T follicular helper cell (primary cell): ENCODE measurements at places on chromosomes 1 and 21.
A peak's percentile ranks its signal among the peaks of the same experiment; 100 is the strongest.

- DNase-seq = no peak
Observed at GRCh38 chr1:4668743-4669700, 14.6 kb downstream of the AJAP1 start.

GRCh38 chr1:43446881-43447835 lies 6.6 kb downstream of the HYI start:
- DNase-seq = no peak

DNA sequence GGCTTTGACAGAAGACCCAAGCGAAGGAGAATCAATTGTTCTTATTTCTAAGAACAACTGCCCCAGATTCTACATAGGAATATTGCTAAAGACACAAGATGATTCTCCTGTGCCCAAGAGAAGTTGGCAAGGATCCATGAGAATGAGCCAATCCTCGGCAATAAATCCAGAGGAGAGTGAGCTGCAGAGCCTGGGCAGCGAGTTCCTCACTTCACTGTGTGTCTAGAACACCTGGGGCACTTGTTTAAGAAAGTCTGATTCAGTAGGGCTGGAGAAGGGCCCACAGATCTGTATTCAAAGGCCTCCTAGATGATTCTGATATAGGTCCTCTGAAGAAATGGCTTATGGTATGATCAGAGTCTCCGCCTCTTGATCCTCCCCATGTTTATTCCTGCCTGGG lies 31.8 kb downstream of the GADD45A start:
- DNase-seq = no peak

DNA sequence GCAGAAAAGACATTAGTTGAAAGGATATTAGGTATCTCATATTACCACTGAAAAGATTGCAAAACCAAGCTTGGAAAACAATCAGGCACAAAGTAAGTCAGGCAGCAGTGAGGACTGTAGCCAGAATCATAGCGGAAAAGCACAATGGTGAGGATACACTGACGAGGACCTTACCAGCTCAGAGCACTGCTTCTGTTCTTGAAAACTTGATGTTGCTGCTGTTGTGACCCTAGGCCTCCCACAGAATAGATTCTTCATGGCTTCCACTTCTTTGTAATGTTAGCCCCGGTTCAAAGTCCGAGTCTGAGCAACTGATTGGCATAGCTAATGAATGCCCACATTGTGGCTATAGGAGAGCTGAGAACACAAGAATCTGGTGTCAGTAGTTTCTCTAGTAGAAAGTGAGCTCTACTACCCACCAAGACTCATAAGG lies 45.2 kb upstream of the LRRC8C start:
- no peak for DNase-seq

GRCh38 chr1:169110236-169110635 lies 3.7 kb downstream of the ATP1B1 start:
- no peak for DNase-seq

- DNase-seq = no peak
Observed at GRCh38 chr1:180151508-180151907, 3.2 kb upstream of the QSOX1 start.

DNA sequence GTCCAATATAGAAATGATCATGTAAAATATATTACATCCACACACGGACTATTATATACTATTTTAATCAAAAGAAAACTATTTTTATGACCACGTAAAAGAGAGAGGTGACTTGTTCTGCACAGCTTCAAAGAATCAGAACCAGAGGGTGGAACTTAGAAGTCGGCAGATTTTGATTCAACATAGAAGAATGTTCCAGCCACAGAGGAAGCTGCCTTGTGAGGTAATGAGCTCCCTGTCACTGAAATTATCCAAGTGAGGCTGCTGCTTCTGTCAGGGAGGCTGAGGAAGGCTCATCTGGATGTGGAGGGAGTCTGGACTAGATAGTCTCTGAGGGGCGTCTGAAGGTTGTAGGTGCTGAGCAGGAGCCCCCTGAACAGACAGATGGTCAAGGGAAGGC lies 2.7 kb downstream of the PLEKHA6 start:
- no peak for DNase-seq

- no peak for DNase-seq
Observed at GRCh38 chr1:235079443-235080296, 49.0 kb downstream of the TOMM20 start.

DNA sequence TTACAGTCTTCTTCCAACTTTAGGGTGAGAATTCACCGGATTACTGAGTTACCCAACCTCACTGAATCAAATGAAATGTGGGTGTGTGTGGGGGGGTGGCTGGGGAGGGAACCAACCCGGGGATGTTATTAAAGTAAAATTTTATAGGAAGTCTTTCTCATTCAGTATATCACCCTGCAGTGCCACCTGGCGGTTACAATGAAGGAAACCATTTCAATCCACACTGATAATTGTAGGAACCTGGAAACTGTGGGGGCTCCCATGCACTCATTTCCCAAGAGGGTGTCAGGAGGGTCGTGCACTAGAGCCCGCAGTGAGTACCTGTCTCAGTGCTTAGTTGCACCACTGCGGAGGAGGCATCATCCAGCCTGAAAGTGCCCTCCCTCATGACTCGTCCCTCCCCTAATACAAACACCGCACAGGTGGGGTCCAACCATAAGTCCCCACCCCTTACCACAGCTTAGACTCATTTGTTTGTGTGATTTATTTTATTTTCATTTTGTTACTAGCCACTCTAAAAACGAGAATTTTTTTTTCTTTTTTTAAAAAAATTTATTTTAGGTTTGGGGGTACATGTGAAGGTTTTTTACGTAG lies 29.1 kb upstream of the IGSF5 start:
- peak; percentile 5 for DNase-seq

DNA sequence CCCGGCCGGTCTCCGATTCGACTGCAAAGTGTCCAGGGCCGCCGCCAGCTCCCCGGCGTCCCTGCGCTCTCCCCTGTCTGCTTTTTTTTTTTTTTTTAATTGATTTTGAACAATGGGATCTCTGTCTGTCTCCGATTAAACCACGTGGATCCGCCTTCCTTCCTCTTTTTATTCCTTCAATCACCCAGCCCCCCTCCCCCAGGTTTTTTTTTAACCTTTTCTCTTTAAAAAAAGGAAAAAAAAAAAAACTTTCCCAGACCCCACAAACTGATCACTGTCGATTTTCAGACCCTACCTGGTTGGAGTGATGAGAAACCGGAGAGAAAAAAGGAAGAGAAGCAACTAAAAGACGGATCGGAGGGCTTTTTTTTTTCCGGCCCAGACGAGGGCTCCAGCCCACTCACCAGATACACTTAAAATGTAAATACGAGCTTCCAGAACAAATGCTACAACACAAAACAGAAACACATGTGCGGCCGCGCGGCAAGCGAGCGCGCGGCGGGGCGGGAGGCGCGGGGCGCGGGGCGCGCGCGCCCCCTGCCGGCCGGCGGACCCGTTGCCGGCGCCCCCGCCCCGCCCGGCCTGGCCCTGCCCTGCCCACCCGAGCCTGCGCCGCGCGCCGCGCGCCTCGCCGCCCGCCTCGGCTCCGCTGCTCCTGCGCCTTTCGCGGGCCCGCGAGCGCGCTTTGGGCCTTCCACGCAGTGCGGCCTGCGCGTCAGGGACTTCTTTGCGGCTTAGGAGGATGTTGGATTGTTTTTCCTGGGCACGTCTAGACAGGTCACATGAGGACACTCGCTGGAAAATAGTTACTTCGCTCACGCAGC lies at the start of gene RCC2:
RCC2 (minus strand) TSS at position 428 of the 824 bp plus-strand sequence. CDS start 1,163 bp downstream, outside the sequence.
- DNase-seq = peak; percentile 60

DNA sequence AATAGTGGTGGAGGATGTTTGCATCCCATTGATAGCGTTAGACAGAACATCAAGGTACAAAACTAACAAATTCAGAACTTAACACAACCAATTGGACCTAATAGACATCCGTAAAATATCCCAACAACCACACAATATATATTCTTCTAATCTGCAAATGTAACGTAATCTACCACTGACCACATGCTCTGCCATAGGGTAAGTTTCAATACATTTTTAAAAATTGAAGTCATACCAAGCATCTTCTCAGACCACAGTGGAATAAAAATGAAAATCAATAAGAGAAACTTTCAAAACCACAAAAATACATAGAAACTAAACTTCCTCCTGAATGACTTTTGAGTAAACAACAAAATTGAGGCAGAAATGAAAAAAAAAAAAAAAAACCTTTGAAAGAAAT lies 1087.5 kb downstream of the KCNT2 start:
- no peak for DNase-seq

DNA sequence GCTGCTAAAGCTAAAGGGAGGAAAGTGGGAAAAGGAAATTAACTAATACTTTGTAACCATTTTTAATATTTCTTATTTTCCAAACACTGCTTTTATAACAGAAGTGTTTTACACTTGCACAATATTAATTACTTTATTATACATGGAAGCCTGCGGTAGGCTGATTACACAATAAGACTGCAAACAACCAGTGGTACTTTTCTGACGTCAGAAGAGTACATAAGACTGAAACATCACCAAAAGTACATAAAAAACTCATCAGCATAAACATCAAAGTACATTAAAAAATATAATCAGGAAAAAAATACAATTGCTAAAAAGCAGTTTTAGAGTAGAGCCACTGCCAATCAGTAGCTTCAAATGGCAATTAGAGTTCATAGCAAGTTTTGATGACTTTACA lies 4.6 kb downstream of the ZNF281 start:
- no peak for DNase-seq

DNA sequence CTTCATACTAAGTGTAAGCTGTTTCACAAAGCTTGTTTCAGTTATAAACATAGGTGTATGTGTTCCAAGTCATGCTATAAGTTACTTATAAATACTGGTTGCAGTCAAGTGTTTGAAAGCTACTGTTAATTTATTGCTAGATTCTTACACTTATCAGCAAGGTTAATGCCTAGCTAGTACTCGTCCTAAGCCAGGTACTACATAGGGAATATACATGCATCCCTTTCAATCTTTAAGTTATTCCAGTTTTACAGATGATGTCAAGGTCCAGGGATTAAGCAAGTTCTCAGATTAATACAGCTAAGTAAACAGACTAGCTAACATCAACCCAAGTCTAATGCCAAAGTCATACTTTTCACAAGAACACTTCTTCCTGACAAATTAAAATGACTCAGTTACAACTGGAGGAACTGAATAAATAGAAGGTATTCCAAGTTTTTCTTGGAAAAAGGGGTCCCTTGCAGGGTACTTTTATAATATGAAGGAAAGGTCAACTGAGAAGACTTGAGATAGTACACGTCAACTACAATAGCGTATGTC lies 652.2 kb upstream of the USP24 start:
- DNase-seq = no peak

DNA sequence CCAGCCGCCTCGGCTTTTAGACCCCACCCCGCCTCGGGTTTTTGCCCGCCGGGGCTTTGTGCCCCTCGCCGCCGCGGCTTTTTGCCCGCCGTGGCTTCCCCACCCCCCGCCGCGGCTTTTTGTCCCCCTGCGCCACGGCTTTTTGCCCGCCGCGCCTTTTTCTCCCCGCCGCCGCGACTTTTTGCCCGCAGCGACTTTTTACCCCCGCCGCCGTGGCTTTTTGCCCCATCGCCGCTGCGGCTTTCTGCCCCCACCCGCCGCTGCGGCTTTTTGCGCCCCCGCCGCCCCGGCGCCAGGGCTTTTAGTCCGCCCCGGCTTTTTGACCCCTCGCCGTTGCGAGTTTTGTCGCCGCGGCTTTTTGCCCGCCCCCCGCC lies 474.4 kb downstream of the FAM72C start:
- DNase-seq = no peak

- no peak for DNase-seq
Observed at GRCh38 chr1:240342251-240342625, 250.6 kb downstream of the FMN2 start.

DNA sequence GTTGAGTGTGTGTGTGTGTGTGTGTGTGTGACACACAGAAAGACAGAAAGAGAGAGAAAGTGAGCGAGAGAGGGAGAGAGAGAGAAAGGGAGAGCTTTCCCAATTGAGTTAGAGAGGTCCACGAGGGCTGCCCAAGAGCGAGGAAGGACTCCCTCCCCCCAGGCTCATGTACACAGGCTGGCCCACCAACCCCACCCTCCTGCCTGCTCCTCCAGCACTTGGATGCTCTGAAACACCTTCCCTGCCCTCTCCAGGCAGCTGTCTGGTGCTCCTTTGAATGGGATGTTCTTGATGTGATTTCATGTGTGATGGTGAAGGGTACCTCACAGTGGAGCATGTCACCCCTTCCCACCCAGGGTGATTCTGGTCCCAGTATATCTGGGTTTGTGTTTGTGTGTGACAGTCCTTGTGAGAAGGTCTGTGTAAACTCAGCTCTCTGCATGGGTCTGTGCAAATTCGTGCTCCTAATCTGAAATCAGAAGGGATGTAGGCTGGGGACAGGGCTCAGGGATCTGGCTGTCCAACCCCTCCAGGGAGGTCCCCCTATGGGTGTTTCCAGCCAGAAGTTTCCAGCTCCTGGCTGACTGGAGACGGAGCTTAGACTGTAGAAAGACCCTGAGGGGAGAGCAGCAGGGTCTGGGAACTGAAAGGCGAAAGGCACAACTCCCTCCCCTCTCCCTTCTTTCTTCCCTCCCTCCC lies 6.8 kb upstream of the PEAR1 start:
- DNase-seq = no peak

DNA sequence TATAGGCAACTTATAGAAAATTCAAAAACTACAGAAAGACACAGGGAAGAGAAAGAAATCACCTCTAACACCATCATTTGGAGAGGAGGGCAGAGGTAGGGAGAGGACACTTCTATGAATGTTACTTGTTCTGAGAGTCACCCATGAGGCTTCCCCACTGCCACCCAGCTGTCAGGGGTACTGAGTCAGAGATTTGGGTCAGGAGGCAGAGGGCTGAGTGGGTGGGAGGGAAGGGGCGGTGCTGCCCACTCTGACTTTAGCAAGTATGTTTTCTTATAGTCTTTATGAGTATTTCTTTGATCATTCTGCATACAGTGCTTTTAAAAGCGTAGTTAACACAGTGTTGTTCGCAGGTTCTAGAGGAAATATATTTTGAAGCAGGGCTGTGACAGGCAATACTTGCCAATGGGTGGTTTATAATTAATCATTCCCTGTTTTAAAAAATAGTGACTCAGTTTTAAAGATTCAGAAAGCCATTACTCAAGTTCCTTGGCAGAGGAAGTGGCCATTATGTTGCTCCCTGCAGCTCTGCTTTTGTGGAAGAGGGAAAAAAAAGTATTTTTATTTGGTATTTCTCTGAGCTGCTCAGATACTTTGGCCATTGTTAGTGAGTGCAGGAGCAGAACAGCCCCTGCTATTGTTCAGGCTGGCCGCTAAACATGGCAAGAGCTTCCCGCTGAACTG lies 18.3 kb downstream of the IL6R start:
- DNase-seq = no peak

DNA sequence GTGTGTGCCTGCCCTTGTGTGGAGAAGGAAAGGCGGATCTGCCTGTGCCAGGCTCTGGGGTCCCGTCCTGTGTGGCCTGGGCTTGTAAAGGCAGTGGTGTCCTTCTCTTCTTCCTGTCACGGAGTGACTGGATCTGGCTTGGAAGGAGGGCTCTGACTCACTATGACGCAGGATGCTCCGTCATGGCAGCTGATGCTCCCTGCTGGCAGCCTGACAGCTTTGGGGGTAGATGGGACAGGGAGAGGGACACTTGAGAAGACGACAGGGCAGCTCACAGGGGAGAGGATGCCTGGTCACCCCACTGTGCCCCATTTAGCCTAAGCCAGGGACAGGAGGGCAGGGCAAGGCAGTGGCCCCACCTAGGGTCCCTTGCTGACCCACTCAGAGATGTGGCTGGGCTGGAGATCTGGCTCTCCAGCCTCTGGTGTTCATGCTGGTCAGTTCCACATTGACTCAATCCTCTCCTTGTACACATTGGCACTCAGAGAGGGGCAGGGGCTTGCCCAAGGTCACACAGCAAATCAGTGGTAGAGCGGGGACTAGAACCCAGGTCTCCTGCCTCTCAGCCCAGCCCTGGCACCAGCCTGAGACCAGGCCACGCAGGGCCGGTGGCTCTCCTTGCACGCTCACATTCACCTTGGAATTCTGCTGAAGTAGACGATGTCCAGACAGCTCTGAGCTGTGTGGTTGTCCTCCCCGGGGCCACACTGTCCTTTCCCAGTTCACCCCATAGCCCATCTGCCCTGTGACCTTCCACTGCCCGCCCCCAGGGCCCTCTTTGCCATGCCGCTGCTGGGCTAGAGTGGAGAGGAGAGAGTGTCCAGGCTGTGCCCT lies 2.8 kb upstream of the FAM131C start:
- DNase-seq = no peak
